Head of caudate nucleus (tissue), 42 donors: ENCODE measurements at places on chromosomes 7 and 10.
A peak's percentile ranks its signal among the peaks of the same experiment; 100 is the strongest.

- no peak for DNase-seq
Measured at GRCh38 chr7:151252961-151253711, 4.6 kb upstream of the SMARCD3 start.

GRCh38 chr7:47328392-47329319 lies 253.3 kb downstream of the TNS3 start:
- no peak for DNase-seq

DNA sequence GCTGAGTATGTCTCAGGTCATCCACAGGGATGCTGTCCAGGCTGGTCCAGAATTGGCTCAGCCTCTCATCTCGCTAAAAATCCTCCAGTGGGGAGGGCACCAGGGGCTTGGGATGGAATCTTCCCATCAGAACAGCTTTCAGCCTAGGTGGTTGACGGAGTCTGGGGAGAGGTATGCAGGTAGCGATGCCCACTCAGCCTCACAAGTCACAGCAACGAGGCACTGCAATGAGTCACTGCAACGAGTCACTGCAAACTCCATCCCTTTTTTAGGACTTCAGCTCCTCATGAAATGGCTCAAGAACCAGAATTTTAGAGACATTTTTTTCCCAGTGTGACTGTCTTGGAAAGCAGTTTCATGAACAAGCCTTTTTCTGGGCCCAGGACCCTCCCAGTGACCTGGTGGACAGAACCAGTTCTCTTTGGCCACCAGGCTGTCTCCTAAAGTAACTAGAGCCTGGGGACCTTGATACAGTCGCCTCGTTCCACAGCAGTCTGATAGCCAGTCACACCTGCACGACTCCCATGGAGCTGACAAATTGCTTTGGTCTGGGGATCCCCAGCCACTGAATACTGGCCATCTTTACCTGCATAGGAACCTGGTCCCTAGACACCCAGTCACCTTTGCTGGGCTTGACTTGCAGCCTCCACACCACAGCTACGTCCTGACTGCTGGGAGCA lies 41.3 kb upstream of the PPP2R2D start:
- no peak for DNase-seq

DNA sequence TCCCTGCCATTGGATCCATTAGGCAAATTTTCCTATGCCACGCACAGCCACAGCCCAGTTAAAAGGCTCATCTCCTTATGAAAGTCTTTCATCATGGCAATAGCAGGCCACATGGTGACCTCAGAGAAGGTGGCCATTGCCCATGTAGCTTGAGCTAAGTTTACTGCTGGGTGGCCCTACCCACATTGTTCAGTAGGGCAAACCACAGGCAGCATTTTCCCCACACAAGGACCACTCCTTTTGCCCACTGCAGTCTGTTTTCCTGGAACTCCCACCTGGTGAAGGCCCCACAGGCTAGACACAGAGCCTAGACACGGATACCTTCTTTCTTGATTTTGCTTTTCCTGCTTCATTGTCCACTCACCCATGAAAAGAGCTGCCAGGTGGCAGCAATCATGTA lies 101.5 kb upstream of the NPVF start:
- no peak for DNase-seq

DNA sequence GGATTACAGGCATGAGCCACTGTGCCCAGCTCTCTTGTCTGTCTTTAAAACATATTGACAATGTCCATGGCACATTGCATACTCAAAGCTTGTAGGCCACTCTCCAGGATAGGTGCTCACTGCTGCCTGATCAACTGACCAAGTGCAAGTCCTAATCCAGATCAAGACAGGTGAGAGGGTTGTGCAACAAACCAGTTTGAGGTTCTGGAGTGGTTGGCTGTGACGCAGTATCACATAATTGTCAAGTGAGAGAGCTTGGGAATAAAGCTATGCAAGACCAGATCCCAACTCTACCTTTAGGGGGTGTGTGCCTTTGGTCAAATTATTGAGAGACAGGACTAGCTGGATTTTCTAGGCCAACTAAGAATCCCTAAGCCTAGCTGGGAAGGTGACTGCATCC lies 43.0 kb upstream of the OPN4 start:
- no peak for DNase-seq

- DNase-seq, result no peak
Measured at GRCh38 chr7:117216436-117217069, 106.3 kb downstream of the WNT2 start.

DNA sequence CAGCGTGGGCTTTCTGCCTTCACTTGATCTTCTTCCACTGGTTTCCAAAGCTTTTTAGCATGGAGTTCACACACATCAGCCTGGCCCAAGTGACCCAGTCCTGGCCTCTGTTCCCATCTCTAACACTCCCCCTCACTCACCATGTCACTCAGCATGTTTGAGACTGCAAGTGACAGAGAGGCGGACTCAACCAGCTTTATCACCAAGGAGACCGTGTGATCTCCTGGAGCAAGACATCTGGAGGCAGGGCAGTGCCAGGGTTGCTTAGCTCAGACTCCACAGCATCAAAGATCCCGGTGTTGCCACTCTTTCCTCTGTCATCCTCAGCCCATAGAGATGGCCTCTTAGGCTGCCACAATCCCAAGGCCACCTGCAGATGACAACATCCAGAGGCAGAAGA lies 39.4 kb downstream of the FAM241B start:
- DNase-seq, result no peak

DNA sequence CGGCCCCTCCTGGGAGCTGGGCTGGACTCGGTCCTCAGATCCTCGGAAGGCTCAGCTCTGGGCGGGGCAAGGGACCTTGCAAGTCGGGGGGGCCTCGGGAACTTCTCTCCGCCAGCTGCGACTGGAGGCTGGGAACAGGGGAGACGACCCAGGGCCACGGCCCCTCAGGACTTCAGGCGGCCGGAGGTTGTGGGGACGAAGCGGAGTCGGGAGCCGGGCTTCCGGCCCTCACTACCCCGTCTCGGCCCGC lies 2.6 kb downstream of the ADIRF start:
- no peak for DNase-seq

DNA sequence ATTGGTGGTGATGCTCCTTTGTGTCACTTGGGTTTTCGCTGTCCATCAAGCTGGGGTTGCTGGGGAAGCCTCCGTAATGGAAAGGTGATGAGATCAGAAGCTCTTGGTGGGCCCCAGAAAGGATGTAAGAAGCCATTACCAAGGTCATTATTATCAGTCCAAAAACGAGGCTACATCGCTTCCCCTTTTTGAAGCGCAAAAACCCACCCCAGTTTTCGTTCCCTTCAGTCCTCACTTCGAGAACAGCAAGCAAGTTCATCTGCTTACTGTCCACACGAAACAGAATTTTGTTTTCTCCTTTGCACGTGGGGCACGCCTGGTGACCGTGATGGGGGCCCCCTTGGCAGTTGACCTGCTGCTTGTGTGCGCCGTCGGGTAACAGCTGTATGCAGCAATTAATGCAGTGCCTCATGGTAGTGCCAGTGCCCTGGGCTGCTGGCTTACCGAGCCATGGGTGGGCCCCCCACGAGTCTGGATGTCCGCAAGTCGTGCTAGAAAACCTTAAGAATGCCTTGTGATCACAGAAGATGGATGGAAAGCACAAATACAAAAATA lies 47.5 kb downstream of the CHST15 start:
- no peak for DNase-seq

DNA sequence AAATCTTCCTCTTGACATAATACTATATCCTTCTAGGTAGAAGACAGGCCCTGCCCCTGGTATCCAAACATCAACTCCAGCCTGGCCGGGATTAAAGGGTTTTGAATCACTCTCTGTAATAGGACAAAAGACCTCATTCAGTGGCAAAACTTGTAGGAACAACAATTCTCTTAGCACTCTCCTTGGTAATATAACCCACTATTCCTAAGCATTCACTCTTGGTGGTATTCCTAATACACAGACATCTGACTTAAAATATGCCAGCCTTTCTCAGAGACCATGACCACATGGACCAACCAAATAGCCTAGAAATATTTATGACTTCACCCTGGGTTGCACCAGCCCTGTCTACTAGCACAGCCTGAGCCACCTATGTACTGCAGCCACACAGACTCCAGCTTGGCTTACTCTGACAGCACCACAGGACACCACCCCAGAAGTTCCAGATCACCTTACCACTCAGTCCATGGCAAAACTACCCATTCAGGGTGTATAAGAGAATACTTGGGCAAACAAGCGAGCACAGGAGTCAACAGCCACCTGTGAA lies 244.9 kb upstream of the NEBL start:
- no peak for DNase-seq

DNA sequence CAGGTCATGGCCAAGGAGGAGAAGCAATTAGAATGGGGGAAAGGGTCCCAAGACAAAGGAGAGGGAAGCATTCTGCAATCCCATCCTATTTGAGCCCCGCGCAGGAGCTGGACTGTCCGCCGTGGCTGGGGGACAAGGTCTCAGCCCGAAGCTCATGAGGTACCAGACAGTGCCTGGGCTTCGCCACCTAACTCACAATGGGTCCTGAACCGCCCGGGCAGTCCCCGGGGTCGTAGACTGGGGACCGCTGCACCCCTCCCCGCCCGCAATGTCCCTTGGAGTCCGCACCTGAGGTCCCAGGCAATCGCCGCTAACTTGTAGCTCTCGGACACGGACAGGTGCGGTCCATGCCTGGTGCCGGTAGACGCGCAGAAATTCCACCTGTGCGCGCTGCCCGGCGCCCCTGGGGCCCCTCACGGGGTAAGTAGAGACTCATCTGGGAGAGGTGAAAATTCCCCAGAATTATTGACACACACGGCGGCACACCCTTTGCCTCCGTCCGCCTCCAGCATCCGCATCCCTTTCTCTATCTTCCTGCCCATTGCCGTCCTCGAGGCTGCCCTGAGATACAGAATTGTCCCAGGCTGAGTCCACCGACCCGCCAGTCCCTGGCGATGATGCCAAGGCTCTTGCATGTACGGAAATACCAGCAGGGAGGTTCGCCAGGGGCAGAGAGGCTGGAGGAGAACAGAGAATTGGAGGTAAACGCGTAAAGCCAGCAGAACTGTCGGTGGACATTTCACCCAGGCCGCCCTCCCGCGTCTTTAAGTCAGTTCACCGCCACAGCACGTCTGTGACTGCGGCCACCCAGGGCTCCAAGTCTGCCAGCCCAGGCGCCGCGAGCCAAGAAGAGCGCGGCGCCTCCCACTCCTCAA lies 1.8 kb downstream of the CHRM2 start:
- DNase-seq, result no peak

DNA sequence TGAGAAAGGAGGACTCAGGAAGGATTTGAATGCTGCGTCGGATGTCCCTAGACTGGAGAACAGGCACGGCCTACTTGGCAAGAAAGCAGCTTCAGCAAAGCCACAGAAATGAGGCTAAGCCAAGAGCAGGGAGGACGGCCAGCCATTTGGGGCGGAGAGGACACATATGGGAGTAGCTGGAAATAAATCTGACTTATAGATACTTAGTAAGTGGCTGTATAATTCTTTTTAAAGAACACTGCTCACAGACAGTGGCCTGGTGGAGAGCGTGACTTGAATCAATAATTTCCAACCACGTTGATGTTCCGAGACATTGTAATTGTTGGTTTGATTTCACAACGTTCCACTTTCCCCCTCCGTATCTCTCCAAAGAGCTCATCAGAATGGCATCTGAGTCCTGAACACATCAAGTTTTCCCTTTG lies 67.7 kb upstream of the JCAD start:
- DNase-seq, result no peak

- no peak for DNase-seq
Measured at GRCh38 chr7:114312649-114313048, 102.0 kb upstream of the FOXP2 start.

DNA sequence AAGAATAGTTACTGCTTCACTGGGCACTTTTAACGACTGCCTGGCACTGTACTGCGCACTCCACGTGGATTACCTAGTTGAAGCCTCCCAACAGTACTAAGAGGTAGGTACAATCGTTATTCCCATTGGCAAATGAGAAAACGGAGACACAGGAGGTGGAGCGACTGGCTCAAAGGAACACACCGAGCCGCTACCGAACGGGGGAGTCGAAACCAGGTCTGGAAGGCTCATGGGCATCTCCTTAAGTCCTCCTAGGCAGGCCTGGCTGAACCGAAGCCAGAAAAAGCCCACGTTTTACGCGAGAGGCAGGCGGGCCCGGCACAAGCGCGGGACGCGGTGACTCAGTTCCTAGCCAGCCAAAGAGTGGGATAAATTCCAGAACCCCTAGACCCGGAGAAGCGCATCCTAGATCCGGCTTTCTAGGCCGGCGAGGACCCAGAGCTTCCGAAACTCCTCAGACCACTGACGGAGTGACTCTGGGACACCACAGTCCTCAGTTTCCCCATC lies 472 bp downstream of the PDAP1 start:
- DNase-seq, result peak; percentile 56

DNA sequence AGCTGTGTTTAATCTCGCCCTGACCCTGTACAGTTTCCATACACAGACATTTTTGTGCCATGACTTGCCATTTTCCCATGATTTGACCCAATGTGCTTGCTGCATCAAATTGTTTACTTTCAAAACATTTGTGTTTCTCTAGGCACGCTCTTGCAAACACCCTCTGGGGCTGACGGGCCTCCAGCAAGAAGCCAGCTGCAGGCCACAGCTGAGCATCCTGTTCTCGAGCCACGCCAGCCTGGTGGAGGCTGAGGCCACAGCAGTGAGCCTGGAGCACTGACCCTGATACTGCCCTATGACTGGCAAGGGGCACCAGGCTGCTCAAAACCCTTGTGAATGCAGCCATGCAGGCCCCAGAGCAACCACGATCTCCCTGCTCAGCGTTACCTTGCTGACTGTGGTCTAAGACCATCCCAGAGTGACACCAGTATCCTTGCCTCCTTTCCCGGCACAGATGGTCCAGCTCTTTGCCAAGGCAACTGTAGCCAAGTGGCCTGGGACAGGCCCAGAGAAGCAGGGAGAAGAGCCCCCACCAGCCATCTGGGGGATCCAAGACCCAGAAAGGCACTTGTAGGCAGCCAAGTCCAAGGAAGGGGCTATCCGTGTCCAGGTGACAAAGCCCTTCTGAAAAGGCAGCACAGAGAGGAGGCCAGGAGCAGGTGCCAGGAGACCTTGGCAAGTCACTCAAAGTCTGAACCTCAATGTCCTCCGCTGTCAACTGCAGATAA lies 78.5 kb downstream of the OAT start:
- DNase-seq, result no peak

DNA sequence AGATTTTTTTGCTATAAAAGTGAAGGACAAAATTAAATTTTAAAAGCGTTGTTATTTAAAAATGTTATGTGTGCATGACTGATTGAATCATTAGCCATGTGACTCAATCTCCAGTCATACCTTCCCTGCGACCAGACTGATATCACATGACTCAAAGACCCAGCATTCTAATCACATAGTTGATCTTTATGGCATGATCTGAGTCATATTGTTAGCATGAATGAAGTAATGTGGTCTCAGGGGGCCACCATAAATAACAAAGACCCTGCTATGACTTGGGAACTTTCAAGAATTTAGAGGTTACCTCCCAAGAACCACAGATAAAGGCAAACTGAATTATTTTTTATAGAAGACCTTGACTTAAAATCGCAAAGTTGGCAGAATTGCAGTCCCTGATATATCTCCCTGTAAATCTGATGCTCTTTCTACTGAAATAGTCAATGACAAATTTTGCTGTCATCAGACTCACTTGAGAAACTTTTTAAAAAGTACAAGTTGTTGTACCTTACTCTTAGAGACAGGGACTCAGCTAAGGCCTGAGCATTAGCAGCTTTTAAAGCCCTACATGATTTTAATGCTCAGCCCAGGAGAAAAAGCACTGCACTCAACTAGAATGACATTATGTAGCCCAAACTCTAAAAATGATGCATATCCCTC lies 717.3 kb downstream of the XPNPEP1 start:
- no peak for DNase-seq

GRCh38 chr7:33773053-33773452 lies 132.3 kb upstream of the BMPER start:
- DNase-seq, result no peak

GRCh38 chr7:73341877-73342276 lies 13.9 kb downstream of the FKBP6 start:
- DNase-seq, result no peak

GRCh38 chr7:151856098-151856497 lies 20.8 kb downstream of the PRKAG2 start:
- DNase-seq, result no peak
